ENCODE measurements at places on chromosomes 11 and 22. TPM values are rescaled to one million over a fixed set of nuclear protein-coding genes. Genes with fewer than 3 reads are reported as not detected.
A peak's percentile ranks its signal among the peaks of the same experiment; 100 is the strongest.

DNA sequence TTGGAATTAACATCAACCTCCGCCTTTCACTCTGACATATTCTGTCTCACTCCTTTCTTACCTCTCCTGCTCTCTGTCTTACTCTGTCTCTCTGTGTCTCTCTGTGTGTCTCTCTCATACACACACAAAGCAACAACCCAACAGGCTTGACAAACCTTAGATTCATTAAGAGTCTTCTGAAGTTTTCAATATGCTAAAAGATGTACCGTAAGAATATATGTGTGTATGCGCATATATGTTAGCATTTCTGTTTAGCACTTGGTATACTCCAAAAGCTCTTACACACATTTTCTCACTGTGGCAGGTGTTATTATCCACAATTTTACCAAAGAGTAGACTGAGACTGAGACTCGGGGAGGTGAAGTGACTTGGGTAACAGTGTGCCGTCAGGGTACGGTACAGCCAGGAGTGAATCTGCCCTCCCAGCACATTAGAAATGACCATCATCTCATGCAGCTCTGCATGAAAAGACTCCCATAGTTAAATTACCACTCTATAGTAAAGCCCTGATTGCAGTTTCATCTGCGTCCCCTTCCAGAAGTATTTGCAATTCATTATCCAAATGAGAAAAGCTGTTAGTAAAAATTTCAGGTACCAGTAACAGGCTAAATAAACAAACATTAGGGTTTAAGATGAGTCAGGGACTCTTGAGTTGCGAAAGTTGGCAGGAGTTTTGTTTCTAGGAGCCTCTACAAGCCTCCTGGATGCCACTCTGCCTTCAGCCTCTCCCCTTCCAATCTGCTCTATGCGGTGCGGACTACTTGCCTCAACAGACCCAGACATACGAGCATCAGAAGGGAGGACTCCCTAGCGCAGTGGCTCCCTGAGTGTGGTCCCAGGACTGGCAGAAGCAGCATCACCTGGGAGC, 195.2 kb upstream of the TMEM45B start:
- peak; percentile 79 for ATAC-seq

DNA sequence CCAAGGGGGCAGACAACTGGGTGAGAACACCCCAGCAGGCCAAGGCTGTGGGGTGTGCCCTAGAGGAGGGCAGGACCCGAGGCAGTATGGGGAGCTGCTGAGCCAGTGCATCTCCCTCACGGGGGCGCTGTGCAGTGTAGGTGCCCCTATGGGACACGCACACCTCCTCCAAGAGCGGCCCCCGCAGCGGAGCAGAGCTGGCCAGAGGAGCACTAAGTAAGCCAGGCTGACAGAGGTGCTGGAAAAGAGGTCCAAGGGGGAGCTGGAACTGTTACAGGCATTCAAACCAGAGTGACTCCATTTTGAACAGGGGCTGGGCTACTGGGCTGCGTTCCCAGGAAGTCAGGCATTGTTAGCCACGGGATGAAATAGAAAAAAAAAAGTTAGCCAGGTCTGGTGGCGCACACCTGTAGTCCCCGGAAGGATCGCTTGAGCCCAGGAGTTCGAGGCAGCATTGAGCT, 41.8 kb downstream of the TST start:
- peak; percentile 72 for ATAC-seq

GRCh38 chr11:60859616-60860250, 4.0 kb upstream of the PTGDR2 start:
- no peak for ATAC-seq

DNA sequence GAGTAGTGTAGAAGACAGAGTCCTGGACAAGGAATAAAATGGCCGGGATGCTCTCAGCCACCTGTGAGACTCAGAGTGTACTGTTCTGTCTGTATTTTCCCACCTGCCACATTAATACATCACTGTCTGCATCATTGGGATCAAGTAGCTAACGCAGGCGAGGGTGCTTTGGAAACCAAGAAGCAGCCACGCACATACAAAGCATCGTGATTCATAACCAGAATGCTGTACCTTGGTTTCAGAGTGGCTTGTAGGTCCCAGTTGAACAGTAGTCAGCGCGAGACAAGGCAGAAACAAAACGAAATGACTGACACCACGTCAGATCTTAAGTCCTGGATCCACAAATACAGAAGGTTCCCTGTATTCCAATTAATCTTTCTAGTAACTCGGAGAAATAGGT, 198.3 kb downstream of the GRIK4 start:
- ATAC-seq: no peak

- no peak for ATAC-seq
Observed at GRCh38 chr11:93039531-93040240, 70.2 kb downstream of the MTNR1B start.

DNA sequence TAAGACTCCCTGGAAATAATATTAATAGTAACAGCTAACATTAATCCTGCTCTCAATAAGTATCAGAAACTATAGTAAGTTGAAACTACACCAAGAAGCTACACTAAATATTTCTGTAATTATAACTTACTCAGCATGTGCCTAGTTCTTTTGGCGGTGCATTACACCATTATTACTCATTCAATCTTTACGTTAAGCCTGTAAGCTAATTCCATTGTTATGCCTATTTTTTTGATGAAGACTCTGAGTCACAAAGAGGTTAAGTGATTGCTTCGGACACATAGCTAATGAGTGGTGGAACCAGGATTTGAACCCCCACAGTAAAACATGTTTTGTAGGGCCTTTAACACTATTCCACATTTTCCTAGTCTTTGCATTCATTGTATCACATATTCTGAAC, 111.6 kb downstream of the RASSF10 start:
- peak; percentile 89 for ATAC-seq

DNA sequence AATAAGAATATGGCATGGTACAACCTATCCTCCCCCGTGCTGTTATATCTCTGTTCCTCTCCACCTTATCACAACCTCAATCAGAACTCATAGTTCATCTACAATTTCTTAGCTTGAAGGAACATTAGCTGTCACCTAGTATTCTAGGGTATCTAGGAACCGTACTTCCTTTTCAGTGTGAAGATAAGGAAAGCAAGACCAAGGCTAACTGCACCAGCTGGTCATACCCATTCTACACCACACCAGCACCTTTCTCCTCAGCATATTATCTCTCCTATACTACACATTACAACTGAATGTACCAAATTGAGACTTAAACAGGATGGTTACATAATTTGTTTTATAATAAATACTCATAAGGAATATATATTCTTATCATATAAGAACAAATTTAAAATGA, 73.1 kb downstream of the ARHGAP32 start:
- no peak for ATAC-seq

GRCh38 chr11:29305456-29306232, 711.2 kb downstream of the KCNA4 start:
- ATAC-seq: no peak

GRCh38 chr11:105033343-105033742, 1.6 kb downstream of the CASP1 start:
- ATAC-seq: no peak

- ATAC-seq: no peak
Observed at GRCh38 chr11:11444027-11444803, 91.2 kb upstream of the CSNK2A3 start.

DNA sequence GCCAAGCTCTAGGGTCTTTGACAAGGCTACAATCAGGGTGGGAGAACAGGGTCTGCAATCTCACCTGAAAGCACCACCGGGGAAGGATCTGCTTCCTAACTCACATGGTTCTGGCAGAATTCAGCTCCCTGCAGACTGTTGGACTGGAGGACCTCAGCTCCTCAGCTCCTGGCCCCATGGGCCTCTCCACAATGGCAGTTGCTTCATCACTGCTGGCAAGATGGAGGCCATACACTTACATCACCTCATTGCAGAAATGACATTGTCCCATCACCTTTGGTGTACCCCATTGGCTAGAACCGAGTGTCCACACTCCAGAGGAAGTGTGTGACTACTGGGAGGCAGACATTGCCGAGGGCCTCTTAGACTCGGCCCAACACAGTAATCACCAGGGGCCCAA, 20.9 kb upstream of the MPPED1 start:
- no peak for ATAC-seq

DNA sequence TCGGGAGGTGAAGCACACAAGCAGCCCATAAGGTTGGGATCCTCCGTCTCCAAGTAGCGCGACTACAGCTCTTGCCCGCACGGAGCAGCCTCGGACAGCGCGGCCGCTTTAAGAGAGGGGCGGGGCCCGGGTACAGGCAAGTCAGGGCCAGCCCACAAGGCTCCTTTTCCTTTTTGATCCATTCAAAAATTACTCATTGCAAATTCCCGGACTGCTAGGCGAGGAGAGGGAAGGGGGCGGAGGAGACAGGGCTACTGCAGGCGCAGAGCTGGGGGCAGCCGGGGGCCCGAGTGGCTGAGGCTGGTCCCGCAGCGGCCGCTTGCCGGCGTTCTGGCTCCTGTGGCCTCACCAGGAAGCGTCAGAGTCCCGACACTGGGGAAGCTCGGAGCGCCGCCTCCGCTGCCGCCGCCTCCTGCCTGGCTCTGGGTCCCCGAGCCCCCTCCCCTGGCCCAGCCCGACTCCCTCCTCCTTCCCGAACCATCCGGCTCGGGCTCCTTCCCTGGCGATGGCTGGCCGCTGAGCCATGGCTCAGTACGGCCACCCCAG, at the start of gene UBASH3B:
Gene UBASH3B, plus strand, starts transcription at position 196 of the 546 bp plus-strand sequence. Its CDS starts 328 bp downstream, at position 524.
- peak; percentile 87 for ATAC-seq

DNA sequence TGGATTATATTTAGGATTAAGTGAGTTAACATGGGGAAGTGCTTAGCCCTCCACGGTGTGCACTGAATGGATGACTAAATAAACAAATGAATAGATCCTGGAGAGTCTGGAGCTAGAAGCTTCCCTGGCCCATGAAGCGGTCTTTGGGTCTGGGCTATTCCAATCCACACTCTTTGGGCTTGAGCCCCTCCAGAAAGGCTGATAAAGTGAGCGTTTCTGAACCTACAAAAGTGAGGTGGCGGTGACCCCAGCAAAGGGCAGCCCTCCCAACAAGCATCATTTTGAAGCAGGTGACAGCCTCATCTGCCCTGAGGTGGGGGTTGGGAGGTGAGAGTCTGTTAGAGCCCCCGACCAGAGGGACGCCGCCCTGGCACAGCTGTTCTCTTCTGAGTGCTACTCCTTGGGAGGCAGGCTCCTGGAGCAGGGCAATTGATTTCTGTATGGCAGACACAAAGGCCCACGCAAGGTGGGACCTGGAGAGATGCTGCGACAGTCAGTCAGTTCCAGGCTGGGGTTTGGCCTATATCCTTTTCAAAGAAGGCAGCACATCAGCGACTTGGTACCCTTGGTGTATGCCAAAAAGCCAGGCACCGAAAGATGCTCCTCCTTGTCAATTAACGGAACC, 157.8 kb downstream of the CACNA1I start:
- ATAC-seq: no peak

DNA sequence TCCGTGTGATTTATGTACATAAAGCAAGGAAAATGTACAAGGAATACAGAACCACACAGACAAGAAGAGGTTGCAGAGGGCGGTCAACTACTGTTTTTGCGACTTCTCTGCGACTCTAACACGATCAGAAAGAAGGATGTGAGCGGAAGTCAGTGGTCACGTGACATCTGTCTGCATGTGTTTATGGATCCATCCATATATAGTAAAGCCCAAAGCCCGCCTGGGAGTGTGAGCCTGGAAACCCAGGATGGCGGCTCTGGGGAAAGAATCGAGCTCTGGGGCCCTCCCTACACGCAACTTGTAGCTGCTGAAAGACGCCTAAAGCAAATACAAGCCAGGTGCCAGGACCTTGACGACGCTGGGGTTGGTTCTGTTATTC, 8.8 kb downstream of the OSBPL5 start:
- ATAC-seq: no peak

DNA sequence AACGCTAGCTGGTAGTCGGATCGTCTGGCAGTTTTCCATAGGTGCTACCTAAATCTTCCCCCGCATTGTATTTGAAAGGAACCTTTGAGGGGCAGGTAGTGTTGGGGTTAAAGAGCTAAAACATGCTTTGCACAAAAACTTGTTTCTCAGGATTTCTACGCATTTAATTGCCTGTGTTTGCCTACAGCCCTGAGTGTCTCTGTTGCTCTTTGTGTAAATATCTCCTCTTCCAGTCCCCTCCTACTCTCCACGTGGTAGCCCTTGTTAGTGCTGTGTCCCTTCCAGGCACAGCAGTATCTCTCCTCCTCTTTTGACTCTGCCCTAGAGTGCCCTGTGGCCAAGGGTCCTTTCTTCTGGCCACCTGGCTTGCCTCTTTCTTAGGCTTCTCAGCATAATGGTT, 81.7 kb downstream of the BARX2 start:
- peak; percentile 58 for ATAC-seq

DNA sequence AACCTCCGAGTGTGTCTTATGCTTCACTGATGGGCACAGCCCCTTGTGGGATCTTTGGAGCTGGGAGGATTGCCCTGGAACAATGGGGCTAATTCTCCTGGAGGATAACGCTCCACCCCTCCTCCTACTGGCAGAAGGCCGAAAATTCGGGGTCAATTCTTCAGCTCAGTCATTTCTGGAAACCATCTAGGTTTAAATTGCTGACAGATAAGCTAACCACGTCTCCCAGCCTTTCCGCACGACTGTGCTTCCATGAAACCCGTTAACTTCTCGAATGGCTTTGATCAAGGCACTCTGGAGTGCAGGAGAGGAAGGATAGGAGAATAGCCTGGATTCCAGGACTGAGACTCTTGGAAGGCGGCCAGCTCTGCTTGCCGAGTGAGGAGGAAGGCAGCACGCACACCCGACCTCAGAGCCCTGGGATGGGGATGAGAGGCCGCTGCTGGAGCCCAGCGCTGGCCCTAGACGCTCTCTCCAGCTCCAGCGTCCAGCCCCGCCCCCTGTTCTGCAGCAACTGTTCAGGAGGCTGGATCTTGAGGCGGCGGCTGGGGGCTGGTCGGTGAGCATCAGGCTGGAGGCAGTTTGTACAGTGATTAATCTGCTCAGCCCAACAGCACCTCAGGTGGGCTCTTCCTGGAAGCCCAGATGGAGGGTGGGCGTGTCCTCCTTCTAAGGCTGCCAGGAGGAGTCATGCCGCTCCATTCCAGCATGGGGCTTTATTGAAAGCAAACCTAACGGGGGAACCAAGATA, 176.7 kb upstream of the NCAM1 start:
- ATAC-seq: no peak

DNA sequence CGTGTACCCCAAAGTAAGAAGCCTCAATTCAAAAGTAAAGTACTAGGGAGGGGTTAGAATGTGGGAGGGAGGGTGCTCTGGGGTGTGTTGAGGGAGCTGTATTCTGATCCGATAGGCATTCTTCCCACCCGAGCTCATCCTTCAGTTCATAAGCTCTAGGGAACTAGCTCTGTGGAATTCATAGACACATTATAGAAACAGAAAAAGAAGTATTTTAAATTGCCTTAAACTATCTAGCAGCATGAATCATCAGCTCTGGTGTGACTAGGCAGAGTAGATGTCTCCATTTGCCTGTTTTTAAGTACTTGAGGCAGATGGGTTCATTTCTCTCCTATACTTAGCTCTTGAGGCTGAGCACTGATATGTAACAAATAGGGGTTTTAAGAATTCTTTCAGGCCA, 7.3 kb upstream of the SGSM3 start:
- no peak for ATAC-seq

GRCh38 chr22:27213766-27214581, 556.6 kb downstream of the MIAT start:
- no peak for ATAC-seq

- ATAC-seq: peak; percentile 93
Observed at GRCh38 chr22:32644252-32645100, 157.0 kb upstream of the TIMP3 start.

Gene SCN3B
- total RNA-seq: 0.24 TPM

Gene MPPED2
- 0.72 TPM for total RNA-seq

Gene OR52H1
- not detected for total RNA-seq

Gene LRRN4CL
- total RNA-seq: 1.1 TPM

Gene OR51E2
- total RNA-seq: not detected

Gene COMMD9
- total RNA-seq: 61.8 TPM

Gene ACTN3
- 0.44 TPM for total RNA-seq

Gene NUP98
- 55.1 TPM for total RNA-seq

Gene CD248
- total RNA-seq: 4.0 TPM

Gene LRRC32
- 9.0 TPM for total RNA-seq

Gene DDI1
- total RNA-seq: not detected

Gene MS4A3
- not detected for total RNA-seq

Gene PACSIN2
- total RNA-seq: 29.7 TPM

Gene A4GALT
- total RNA-seq: 14.3 TPM
